Natural killer cell treated with Interleukin-12 subunit alpha and Interleukin-12 subunit beta and Interleukin-15 and Interleukin-18, amount 100 ng/mL, for 72 hours (primary cell): ENCODE measurements at places on chromosomes 7 and 10. TPM values are rescaled to one million over a fixed set of nuclear protein-coding genes. Genes with fewer than 3 reads are reported as not detected.

OR6B1 gene
- not detected for total RNA-seq

MAT1A gene
- not detected for total RNA-seq

PRPF18 gene
- total RNA-seq = 29.2 TPM

GIMAP8 gene
- 10.2 TPM for total RNA-seq

OPN4 gene
- total RNA-seq = not detected

SFTPA1 gene
- not detected for total RNA-seq

FAM25G gene
- not detected for total RNA-seq

RBP3 gene
- not detected for total RNA-seq

WDR86 gene
- total RNA-seq = not detected

ASAH2 gene
- total RNA-seq = 6.0 TPM

CYP2C19 gene
- not detected for total RNA-seq

ATG9B gene
- 2.7 TPM for total RNA-seq

LIPF gene
- not detected for total RNA-seq

GRCh38 chr10:59181668-59182067 is 5.2 kb downstream of the PHYHIPL start:
- no peak for DNase-seq

DNA sequence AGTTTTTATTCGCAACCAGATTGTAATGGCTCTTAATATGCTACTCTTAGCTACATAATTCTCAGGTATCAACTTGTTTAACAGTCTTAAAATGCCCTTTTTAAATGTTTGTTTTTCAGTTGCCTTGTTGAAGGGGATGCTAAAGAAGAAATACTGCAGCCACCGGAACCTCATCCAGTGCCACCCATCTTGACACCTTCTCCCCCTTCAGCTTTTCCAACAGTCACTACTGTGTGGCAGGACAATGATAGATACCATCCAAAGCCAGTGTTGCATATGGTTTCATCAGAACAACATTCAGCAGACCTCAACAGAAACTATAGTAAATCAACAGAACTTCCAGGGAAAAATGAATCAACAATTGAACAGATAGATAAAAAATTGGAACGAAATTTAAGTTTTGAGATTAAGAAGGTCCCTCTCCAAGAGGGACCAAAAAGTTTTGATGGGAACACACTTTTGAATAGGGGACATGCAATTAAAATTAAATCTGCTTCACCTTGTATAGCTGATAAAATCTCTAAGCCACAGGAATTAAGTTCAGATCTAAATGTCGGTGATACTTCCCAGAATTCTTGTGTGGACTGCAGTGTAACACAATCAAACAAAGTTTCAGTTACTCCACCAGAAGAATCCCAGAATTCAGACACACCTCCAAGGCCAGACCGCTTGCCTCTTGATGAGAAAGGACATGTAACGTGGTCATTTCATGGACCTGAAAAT is 69.5 kb upstream of the RSBN1L start:
- no peak for DNase-seq

DNA sequence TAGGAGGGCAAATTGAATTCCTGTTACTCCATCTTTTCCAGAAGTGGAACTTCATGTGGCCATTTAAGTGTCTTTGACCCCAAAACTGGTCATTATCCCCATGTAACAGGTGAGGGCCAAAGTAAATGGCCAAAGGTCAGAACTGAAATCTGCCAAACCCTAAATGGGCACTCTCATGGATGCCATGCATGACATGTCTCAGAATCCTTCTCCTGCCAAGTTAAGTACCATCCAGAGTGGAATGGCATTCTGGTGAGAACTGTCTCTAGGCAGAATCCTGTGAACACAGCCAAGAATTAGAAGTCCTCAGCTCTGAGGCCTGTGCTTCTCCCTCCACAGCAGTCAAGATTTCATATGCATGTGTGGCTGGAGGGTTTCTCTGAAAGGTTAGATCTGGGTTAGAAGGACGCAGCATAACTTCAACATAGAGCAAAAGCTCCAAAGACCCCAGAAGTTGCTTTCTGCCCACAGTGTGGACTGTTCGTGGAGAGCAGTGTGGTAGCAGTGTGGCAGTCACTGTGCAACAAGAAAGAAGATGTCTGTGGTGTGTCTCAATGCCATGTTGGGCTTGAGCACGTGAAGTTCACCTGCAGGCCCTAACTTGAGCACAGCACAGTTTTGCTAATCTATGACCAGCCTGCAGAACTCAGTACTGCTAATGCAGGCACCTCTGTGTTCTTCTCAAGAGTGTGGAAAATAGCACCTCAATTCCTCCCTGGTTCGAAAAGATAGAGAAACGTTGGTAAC is 121.3 kb downstream of the ADCY1 start:
- DNase-seq = no peak

- no peak for DNase-seq
Observed at GRCh38 chr7:135960709-135961451, 16.3 kb downstream of the MTPN start.

GRCh38 chr10:93680412-93681047 is 21.9 kb downstream of the FRA10AC1 start:
- DNase-seq = no peak

GRCh38 chr10:121157998-121158397 is 306.8 kb downstream of the WDR11 start:
- no peak for DNase-seq

- DNase-seq = no peak
Observed at GRCh38 chr7:115618676-115619075, 411.9 kb downstream of the TFEC start.

GRCh38 chr7:118222591-118222990 is 1.9 kb upstream of the ANKRD7 start:
- DNase-seq = no peak

DNA sequence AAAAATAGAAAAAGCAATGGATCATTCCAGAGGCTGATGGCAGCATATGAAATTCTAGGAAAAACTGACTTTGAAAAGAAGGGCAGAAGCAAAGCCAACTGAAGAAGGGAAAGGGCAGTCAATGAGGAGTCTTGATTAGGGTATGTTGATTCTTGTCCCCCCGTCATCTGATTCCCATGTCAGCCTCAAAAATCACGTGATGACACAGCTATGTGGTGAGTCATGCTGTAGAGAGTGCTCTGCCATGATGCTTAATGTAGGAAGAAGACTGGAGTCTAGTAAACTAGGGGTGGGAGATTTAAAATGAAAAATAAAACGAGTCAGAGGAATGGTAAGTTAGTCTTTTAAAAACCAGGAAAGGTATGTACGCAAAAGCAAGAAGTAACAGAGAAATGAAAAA is 3.9 kb upstream of the POU6F2 start:
- DNase-seq = no peak

DNA sequence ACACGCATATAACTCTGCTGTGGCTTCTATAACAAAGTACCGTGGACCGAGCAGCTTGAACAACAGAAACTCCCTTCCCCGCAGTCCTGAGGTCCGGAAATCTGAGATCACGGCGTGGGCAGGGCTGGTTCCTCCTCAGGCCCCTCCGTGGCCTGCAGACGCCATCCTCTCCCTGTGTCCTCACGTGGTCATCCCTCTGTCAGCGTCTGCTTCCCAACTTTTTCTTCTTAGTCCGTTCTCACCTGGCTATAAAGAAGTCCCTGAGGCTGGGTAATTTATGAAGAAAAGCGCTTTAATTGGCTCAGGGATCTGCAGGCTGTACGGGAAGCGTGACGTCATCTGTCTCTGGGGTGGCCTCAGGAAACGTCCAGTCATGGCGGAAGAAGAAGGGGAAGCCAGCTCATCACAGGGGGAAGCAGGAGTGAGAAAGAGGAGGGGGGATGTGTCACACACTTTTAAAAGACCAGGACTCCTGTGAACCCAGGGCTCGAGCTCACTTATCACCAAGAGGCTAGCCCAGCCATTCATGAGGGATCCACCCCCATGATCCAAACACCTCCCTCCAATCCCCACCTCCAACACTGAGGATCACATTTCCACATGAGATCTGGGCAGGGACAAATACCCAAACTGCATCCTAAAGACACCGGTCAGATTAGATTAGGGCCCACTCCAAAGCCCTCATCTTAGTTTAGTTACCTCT is 91.2 kb upstream of the INSIG1 start:
- peak; percentile 89 for DNase-seq

GRCh38 chr10:129646973-129647372 is 179.9 kb downstream of the MGMT start:
- DNase-seq = no peak

GRCh38 chr10:124743191-124744101 is 732 bp downstream of the FAM53B start:
- peak; percentile 79 for DNase-seq

- DNase-seq = no peak
Observed at GRCh38 chr7:116394106-116394505, 105.4 kb upstream of the CAV2 start.

DNA sequence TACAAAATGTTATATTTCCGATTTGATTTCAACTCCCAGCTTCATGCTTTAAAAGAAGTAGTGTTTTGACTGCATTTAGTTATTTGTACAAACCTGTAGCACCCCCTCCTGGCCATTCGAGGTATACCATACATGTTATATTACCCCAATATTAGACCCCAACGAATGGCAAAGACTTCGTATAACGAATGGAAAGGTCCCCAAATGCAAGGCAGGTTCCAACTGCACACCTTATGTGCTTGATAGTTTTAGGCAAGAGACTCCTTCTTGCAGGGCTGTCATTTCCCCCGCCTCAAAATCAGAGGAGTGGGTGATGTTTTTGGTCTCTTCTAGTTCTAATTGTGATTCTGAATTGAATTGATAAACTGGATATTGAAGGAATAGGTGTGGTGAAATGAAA is 101.1 kb upstream of the TARP start:
- DNase-seq = no peak

DNA sequence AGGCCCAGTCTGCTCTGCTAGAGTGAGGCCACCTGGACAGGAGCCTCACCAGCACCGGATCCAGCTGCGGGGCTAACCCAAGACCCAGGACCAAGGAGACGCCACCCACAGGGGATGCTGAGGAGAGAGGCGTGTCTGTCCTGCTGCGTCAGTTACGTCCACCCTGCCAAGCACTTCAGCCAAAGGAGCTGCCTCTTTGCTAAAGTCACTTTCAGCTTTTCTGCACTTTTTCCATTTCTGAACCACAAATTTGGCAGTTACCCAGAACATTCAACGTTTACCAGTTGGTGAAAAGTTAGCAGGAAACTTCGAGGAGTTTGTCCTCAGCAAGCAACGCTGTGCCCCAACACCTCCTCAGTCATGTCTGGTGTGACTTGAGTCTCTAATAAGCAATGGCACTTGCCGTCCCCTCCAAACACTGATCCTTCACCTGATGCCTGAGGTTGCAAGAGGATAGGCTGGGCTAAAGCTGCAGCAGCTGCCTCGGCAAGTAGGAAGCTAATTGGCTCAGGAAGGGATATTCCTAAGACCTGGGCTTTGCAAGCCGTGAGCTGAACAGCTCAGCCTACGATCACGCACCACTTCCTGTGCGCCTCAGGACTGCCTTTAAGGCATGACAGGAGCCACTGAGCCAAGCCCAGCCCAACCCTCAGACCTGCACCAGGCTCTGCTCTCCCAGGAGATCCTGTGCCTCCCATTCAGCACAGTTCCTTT is 40.1 kb downstream of the KCNH2 start:
- DNase-seq = peak; percentile 49
